Stimulated activated CD4-positive, alpha-beta T cell treated with anti-CD3 and anti-CD28 coated beads, Interleukin-4, amount 100 ng/mL, for 1 hour (primary cell): ENCODE measurements at places on chromosomes 7 and 10.

GRCh38 chr7:144821067-144821466 is 14.8 kb downstream of the TPK1 start:
- no peak for DNase-seq

DNA sequence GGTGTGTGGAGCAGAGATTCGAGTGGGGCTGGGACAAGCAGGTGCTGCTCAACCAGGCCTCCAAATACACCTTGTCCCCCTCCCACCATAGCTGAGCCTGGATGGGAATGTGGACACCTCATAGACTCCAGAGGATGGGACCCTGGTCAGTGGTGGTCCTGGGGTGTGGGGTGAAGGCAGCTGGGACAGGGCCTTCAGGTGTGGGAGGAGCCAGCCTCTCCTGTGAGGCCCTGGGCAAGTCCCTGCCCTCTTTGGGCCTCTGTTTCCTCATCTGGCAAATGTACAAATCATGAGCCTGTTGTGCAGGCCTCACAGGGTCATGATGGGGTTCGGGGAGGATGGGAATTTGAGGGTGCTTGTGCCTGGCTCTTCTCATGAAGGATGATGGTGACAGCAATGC is 362.9 kb upstream of the NUPR2 start:
- DNase-seq: no peak

GRCh38 chr10:21754410-21755011 is 220.5 kb downstream of the MLLT10 start:
- DNase-seq: no peak

DNA sequence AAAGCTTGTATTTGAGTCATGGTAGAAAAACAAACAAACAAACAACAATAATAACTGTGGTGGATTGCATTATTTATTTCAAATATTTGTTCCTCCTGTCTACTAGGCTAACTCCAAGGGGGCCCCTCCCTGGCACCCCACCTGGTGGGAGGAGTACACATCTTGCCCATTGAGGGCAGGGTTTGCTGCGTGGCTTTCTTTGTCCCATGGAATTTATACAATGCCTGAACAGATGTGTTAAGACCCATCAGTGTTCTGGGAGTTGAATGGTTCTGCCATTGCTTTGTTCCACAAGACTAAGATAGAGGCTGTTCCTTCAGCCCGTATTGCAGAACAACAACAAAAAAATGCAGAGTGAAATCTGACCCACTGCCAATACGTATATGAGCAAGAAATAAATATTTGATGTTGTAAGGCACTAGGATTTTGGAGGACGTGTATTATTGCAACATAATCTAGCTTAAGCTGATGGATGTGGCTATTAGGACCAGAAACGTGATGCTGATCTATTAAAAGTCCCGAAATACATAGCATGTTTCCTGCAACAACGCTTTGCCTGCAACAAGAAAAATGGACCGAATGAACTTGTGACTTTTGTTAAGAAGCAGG is 119.1 kb upstream of the JCAD start:
- no peak for DNase-seq

- DNase-seq: no peak
Observed at GRCh38 chr10:113235508-113235907, 285.5 kb downstream of the TCF7L2 start.
